ENCODE measurements at places on chromosomes 2 and 18.

DNA sequence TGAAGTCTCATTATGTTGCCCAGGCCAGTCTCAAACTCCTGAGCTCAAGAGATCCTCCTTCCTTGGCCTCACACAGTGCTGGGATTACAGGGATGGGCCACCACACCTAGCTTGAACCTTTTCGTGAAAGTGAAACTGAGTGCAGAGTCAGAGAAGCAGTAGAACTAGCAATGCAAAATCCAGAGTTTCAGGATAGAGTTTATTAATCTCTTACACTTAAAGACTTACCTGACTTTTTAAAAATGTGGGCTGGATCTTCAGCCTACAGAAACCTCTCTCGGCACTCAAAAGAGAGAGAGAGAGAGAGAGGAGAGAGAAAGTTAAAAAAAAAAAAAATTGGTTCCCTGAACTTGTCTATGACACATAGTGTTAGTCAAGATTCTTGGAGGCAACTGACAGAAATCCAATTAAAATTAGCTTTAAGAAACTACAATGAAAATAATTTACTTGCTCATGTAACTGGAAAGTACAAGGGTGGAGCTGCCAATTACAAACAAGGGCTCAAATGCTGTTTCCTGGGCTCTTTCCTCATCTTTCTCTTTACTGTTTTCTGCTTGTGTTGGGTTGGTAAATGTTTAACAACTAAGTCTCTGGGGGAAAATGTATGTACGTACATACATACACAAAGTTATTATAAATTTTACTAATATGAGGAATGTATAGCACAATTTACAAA is 98.1 kb upstream of the CERS6 start:
- DNase-seq, result no peak

- DNase-seq, result no peak
Observed at GRCh38 chr2:67599561-67599960, 202.4 kb downstream of the ETAA1 start.

DNA sequence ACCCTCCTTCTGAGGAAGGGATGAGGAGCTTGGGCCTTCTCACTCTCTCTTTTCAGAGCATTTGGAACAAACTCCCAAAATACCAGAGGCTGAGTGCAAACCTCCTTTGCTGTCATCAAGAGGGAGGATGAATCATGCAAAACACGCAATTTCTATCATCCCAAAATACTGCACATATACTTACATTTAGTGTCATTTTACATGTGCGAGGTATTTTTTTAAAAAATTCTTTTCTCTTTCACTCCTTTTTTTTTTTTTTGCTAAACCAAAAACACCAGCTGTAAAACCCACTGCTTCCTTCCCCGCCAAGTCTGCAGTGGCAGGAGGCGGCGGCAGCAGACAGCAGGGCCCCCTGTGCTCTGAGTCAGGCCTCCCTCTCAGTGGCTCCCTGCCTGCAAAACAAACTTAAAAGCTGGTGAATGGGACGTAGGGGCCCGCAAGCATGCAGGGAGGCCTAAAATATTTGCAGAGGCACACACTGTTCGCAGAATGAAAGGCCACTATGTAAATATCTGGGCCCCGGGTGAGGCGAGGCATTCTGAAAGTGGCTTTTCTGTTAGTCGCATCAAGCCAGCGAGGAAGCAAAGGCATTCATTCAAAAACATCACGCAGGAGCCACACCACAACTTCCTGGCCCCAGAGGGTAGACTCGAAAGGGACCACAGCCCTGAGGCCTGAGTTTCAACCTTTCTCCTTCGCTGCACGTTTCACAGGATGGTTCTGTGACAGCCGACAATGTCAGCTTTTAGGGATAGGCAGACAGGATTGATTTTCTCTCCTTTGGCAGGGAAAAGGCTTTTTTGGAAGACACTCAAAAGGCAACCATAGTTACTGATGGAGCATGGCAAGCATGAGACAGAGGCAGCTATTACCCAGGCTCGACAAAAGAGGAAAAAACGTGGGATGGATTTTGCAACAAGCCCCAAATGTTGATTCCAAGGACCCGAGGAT is 73.4 kb downstream of the ACTR2 start:
- DNase-seq, result peak; percentile 56

- no peak for DNase-seq
Observed at GRCh38 chr2:144515696-144516410, 4.1 kb downstream of the ZEB2 start.

DNA sequence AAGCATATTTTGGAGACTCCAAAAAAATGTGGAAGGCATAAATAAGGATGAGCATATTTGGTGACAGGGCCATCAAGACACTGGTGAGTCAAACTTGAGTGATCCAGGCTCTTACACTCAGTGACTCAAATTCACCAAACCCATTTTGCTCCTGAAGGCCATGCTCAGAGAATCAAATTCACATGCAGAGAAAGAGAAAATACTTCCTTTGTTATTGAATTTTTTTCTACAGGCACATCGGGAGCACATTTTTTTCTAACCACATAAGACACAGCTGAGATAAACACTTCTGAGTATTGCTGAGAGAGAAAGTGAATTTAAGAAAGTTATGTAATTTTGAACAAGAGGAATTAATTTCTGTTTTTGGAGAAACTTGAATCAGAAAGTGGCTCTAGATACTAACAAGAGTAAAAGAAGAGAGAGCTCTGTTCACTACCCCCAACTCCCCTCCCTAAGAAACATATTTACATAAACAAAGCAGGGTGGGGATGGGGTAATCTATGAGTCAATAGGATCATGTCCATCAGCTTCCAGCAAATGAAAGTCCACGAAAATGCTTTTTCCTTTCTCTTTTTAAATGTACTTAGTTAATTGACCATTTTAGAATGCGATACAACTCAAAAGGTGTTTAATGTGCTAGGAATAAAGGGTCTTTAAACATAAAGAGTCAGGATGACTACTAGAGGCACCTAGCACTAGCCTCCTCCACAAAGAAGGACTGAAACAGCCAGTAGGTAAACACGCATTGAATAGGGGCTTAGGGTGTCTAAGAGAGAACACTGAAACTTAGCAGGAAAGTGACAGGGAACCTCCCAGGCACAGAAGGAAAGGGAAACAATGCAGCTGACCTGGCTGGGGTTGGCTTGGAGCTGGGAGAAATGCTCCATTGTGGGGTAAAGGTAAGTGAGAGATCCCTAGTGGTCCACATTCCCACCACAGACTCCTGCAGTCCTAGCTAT is 152.3 kb downstream of the KCNE4 start:
- DNase-seq, result no peak

GRCh38 chr18:77177009-77177408 is 44.4 kb upstream of the MBP start:
- DNase-seq, result no peak

DNA sequence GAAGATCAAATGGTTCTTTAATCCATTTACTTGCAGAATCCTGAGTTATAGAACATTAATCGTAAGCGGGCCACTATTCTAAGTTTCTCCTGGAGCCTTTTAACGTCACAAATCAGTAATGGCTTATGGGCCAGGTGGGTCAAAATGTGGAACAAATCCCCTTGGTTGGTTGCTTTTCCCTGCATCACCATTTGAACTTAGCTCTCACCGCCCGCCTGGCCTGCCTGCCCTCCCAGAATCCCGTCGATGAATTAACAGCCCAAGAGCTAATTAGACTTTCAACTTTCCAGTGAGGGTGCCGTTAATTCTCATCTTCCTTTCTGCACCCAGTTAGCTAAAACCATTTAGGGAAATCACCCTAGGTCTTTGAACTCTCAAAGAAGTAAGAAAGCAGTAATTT is 205.5 kb downstream of the RNF152 start:
- DNase-seq, result no peak

DNA sequence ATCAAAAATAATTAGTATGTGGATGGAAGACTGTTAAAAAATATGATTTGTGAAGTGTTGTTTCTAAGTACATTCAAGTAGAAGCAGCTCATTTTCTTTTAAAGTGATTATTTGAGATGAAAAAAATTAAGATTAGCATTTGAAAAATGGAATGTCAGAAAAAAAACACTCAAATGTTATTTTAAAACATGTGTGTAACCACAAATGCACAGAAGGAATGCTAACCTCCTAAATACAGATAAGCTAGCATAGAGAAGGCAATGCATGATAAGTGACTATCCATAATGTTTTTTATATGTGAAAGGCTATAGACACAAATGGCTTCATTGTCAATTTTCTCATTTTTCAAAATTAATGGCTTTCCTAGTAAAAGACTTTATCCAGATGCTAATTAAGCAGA is 198.9 kb downstream of the NYAP2 start:
- no peak for DNase-seq

DNA sequence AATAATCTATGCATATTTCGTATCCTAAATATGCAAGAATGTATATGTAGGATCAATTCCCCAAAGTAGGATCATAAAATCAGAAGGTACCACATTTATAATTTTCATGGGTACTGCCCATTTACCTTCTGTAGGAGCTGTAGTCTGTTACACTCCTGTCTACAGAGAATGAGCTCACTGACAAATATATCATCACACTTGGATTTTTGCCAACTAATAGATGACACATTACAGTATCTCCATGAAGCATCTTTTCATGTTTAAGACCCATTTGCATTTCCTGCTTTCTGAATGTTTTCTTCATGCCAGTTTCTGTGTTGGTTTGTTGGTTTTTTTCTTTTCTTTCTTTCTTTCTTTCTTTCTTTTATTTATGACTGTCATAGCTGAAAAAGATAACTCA is 70.9 kb upstream of the EML6 start:
- DNase-seq, result no peak

DNA sequence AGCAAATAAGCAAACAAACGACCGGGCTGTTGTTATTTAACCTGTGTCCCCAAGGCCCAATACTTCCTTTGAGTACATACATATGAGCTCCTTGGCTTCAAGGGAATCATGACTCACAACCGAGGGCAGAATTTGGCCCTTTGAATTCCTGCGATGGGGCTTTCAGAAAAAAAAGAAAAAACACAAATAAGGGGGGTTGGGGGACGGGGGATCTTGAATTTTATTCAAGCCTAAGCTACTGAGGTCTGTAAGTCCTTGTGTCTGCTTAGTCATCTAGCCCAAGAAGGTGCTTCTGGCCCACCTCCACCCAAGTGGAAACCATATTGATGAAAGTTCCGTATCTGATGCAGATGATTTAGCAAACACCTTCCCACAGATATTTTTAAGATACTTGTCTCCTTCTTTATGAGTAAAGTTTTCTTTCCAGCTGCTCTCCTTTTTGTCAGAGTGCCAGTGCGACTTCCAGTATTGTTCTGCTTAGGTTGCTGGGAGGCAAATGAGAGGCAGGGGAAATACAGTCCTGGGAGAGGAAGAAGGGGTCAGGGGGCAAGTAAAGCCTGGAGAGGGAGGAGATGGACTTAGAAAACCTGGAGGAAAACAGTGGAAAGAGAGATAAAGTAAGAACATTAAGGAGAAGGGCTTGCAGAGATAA is 169.6 kb downstream of the ZEB2 start:
- DNase-seq, result no peak

DNA sequence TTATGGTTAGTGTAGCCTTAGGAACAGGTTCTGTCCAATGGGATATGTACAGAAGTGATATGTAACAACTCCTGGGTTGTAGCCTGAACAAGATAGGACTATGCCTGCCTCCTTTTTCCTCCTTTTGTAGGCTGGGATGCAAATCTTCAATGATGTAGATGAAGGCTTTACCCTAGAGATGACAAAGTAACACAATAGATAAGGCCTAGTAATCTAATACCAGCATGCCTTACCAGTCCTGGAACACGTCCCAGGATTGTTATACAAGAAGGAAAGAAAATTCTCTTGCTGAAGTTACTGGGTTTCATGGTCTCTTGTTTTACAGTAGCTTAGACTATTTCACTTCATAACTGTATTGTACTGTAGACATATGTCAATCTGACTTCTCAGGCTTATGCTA is 192.1 kb downstream of the OTX1 start:
- no peak for DNase-seq

DNA sequence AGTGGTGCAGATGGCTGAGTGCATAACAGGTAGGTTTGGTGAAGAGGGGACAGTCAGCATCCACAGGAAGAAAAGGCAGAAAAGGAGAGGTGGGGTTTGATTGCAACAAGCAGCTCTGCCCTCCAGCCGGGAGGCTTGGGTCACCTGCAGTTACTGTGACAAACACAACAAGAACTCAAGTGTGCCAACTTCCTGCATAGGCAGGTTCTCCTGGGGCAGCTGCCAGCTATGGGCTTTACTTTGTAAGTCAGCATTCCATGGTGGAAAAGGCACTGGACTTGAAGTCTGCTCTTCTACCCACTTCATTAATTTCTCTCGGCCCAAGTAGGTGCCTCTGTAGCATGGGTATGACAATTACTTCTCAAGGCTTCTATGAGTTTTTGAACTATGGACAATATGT is 98.9 kb downstream of the MYT1L start:
- DNase-seq, result no peak

- DNase-seq, result no peak
Observed at GRCh38 chr2:47488870-47489584, 86.1 kb downstream of the MSH2 start.

DNA sequence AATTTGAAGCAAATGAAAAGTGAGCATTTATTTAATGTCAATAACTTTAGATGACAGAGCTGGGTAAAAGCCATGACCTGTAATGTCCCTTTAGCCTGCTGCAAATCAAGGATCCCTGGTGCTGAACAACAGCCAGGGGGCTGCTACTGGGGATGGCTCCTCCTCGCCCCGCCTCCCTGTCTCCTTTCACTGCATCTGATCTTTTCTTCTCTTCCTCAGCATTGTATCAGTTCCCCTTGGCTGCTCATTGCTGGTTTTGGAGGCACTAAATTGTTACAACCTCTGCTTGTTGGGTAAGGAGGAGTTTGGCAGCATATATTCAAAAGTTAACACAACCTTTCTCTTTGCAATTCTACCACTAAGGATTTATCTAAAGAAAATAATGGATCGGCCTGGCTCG is 236.3 kb upstream of the ID2 start:
- no peak for DNase-seq

DNA sequence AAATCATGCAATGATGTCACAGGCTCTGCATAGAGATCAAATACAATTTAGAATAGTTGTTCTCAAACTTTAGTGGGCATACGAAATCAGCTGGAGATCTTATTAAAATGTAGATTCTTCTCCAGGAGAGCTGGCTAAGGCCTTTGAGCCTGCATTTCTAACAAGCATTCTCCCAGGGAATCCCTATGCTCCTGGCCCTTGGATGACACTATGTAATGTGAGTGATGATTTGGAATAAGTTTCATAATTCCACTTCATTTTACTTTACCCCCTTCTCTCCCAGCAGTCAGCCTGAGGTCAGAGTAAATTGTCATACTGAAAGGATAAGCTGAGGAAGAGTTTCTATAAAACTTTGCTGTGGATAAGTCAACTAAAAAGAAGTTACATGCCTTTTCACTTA is 189.1 kb downstream of the UBE2E3 start:
- DNase-seq, result no peak

DNA sequence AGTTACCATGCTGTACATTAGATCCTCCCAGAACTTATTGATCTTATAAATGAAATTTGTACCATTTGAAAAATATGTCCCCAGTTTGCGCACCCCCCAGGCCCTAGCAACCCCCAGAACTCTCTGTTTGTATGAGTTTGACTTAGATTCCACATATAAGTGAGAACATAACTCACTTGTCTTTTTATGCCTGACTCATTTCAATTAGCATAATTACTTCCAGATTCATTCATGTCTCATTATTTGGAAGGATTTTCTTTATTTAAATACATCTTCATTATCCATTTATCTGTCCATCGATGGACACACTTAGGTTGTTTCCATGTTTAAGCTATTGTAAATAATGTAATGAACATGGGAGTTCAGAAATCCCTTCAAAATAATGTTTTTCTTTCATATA is 705.9 kb downstream of the CCDC85A start:
- no peak for DNase-seq

- no peak for DNase-seq
Observed at GRCh38 chr18:2537296-2537695, 34.0 kb downstream of the METTL4 start.

Data from T-cell (primary cell).